ENCODE measurements at places on chromosomes 7 and 10.

- no peak for DNase-seq
Observed at GRCh38 chr10:45061982-45062381, 61.3 kb downstream of the ZNF22 start.

- DNase-seq: no peak
Observed at GRCh38 chr10:119375574-119376272, 166.8 kb downstream of the RGS10 start.

GRCh38 chr7:143300959-143301935 is 13.1 kb downstream of the CASP2 start:
- DNase-seq: no peak

DNA sequence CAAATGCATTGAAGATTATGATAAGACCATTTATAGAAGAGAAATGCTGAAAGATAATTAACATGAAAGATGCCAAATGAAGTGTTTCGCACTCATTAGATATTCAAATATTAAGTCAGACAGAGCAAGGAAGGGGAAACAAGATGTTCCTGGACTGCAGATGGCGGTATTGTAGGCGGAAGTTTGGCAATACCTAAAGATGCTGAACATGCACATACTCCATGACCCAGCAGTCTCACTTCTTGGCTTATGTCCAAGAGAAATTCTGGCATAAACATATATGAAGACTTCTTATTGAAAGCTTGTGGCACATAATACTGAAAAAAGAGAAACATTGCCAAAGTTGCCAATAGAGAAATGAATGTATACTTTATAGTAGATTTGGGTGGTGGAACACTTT is 325.4 kb upstream of the SEMA3C start:
- no peak for DNase-seq

GRCh38 chr10:7817984-7818294 is 366 bp upstream of the TAF3 start:
- no peak for DNase-seq

DNA sequence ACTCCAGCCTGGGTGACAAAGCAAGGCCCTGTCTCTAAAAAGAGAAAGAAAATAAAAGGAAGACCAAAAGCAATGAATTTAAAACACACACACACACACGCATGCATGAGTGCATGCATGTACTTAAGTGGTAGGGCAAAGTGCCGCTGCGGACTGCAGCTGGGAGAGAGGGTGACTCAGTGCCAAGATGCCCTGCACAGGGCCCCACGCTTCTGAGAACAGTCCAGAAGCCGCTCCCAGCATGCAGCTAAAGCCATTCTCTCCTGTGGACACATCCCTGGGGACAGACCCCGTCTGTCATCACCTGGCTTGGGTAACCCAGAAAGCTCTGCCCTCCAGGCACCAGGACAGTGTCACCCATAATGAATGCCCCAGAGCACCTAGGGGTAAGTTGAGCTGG is 61.0 kb upstream of the MYL10 start:
- DNase-seq: no peak

- DNase-seq: no peak
Observed at GRCh38 chr10:99532687-99533495, at the start of gene NKX2-3. NKX2-3 (plus strand) TSS chr10:99532942; CDS start chr10:99533132, 190 bp downstream.

- DNase-seq: no peak
Observed at GRCh38 chr7:130877236-130877990, 143.4 kb upstream of the KLF14 start.

DNA sequence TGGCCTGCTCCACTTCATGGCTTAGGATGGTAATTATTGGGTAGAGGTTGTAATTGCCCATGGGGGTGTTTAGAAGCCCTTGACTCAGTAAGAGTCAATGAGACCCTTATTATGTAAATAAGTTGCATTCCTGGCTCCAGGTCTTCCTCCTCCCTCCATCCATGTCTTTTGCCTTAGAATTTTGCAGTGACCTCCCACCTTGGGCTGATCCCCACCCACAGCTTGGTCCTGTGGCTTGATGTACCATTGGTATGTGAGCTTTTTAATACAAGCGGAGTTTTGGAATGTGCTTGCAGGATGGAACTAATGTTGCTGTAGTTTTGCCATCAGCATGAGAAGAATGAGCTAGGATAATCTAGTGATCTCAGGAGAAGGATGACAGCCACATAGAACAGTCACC is 73.2 kb upstream of the DGKI start:
- no peak for DNase-seq

DNA sequence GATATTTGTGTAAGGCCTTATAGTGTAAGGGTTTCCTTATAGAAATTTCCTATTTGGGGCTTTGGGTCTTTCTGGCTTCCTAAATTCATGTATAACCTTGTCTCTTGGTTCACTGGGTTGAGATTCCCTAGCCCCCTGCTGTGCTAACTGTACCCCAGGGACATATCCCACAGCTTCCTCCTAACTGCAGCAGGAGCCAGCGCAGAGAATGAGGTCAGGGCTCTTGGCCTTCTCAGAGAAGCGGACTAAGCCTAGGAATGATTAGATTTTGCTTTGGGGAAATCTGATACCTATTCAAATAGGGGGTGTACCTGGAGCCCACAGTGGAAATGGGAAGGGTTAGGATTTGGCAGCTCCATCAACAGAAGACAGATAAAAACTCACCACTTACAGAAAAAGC is 138.1 kb upstream of the EFCAB10 start:
- DNase-seq: no peak

- no peak for DNase-seq
Observed at GRCh38 chr10:132519382-132520176, 18.0 kb upstream of the INPP5A start.

DNA sequence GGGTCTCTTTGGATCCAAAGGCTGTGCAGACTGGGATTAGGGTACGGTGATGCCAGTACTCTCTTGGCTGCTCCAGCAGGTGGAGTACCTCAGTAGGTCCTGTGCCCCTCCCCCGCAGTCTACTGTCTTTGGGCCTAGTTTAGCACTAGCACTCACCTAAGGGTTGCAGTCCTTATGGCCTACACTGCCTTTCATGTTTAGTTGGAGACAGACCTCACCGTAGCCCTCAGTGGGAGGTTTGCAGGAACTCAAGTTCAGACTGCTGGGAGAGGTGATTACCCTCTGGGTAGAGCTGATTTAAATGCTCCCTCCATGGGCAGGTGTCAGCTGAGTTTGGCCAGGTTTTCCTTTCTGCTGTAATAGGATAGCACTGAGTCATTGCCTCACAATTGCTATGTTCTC is 210.8 kb upstream of the TMEM196 start:
- no peak for DNase-seq

DNA sequence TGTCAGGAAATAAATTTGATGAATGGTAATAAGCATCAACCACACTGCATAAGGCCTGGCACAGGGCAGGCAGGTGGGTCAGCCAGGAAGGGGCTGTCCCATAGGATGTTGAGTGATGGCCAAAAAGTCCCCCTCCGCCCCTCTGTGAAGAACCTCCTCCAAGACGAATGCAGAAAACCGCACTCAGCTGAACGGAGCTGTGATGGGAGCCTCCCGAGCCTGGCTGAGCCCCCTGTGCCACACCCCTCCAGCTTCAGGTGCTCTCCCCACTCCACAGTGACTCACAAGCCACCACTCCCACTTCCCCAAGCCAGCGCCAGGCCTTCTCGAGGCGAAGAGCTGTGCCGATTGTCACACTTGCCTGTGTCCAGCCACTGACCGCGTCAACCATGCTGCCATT is 184.2 kb downstream of the MAD1L1 start:
- DNase-seq: no peak

- no peak for DNase-seq
Observed at GRCh38 chr7:26417911-26418413, 126.3 kb downstream of the SNX10 start.

DNA sequence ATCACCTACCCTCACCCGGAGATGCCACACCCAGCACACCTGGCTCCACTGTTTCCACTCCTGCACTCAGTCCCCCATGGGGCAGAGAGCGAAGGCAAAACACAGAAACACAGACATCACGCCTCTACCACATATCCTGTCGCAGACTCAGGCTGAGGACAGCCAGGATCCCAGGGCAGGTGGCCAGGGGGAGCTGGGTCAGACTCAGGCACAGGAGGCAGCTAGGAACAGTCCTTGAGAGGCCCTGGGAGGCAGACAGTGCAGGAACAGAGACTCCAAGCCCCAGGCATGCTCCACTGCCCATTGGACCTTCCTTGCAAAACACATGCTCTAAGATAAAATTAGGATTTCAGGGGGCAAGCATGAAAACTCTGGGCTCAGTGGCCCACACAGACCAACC is 154.4 kb upstream of the C7orf33 start:
- no peak for DNase-seq

DNA sequence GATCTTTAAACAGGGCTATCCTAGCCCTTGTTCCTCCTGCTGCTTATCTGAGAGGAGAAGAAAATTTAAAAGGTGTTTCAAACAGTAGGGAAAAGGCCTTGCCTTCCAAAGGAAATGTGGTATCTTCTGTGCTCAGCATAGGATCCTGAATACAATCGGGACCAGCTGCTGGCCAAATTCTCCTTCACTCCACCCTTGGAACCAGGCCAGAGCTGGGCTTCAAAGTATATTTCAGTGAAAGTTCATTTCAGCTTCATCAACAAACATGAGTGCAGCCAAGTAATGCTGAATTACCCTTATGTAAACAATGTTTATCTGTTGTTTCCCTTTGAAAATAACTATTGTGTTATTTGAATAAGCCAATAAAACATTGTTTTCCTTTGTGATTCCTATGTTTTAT is 146.5 kb upstream of the MEOX2 start:
- no peak for DNase-seq

DNA sequence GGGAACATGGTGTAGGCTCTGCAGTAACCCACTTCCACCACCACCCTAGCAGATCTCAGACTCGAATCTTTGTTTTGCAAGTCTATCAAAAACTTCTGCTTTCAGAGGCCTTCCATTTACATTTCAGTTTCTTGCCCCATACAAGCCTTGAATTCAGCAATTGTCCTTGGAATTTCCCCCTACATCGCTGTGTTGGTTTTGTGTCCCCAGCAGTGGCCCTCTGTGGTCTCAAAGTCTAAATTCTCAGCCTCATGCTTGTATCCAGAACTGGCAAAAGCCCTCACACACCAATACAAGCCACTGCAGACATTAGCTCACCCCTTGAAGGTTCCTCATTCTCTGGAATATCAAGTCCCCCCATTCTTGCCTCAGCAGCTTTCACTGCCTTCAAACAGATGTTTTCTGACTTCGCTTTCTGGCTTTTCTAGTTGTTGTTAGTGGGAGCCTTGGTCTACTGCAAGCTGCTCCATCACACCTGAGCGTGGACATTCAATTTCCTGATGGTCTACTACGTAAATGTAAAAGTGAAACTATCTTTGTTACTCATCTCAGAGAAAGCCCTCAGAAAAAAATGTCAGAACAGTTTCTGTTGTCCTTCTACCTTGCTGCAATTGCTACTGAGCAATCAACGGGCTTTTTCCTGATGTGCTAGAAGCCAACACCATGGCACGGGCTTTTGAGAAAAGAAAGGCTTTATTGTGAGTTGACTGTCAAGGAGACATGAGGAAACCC is 1.8 kb upstream of the NUB1 start:
- no peak for DNase-seq

DNA sequence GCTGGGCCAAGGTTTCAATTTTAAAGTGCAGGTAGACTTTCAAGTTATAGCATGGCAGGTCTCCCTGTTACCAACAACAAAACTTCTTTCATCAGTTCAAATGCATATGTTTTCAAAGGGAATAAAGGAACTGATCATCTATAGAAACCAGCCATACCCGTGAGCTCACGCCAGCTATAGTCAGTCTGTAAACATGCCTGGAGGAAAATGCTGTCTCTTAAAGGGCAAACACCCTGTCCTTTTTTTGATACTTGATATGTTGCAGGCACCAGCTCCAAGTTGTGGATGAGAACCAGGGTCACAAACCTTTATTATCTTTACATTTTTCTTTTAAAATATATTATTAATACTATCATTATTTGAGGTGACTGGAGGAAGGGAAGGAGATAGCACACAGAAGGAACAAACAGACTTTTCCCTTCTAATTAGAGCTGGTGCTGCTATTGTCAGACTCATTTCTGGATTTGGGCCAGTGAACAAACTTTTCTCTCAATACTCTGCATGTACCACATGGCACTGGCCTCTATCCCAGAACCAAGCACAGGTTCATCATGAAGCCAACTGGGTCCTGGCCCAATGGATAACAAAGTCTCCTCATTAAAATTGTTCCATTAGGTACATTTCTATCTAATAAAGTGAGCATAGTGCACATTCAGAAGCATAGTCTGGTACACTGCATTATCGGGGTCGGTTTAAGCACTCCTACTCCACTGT is 1102.4 kb downstream of the SORCS3 start:
- DNase-seq: no peak

DNA sequence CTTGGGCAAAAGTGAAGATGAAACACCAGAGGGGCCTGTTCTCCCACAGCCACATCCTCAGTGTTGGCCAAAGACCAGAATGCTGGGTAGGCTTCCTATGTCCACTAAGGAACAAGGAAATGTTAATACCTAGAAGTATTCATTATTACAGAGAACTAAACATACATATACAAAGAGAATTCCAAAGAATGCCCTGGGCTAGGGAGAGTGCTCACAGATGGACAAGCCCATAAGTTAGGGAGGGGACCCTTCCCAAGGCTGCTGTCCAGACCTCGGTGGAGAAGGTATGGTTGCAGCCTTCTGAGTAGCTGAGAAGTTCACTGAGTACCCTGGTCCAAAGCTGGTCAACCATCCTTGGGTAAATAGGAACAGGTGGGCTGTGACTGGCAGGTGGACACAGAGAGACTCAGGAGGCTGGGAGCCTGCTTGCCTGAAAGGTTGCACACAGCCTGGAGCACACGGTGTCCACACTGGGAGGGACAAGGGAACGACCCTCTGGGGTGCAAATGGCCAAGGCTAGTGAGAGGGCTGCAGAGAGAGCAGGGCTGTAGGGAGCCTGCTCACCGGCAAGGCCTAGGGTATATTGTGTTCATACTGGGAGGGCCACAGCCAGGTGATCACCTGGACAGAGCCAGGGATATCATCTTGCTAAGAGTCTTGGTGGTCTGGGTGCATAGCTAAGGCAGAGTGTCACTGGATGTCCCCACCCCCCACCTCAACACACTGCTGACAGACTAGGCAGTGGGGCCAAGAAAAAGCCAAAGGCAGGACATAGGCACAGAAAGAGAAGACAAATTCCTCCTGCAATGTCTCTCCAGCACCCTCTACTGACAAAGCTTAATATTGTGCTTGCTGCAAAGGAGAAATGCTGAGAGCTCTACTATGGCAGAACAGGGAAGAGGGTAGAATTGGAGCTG is 40.3 kb downstream of the CPVL start:
- DNase-seq: no peak

GRCh38 chr7:3238525-3239210 is 62.4 kb upstream of the SDK1 start:
- no peak for DNase-seq

GRCh38 chr7:68537774-68538071 is 1060.6 kb upstream of the AUTS2 start:
- no peak for DNase-seq

GRCh38 chr7:158992759-158993158 is 136.4 kb downstream of the DYNC2I1 start:
- no peak for DNase-seq

DNA sequence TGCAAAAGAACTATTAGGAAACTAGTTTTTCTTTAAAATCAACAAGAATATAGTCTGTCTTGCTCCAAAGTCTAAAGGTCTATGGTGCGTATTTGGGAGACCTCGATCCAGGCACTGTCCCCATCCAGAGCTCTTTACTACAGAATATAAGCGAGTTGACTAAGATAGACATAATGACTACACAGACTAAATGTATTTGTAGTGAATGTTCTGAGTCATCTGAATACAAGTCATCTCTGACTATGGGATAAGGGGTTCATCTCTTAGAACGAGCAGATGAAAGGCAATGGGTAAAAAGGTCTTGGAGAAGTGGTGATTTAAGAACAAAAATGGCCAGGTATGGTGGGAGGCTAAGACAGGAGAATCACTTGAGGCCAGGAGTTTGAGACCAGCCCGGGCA is 136.0 kb upstream of the RSU1 start:
- no peak for DNase-seq

- DNase-seq: no peak
Observed at GRCh38 chr10:93630625-93631557, 18.6 kb downstream of the PDE6C start.
